AML-193 (cell line): ENCODE measurements at places on chromosomes 7 and 10.

GRCh38 chr7:34849163-34849960 lies 187.9 kb downstream of the DPY19L1 start:
- no peak for DNase-seq

DNA sequence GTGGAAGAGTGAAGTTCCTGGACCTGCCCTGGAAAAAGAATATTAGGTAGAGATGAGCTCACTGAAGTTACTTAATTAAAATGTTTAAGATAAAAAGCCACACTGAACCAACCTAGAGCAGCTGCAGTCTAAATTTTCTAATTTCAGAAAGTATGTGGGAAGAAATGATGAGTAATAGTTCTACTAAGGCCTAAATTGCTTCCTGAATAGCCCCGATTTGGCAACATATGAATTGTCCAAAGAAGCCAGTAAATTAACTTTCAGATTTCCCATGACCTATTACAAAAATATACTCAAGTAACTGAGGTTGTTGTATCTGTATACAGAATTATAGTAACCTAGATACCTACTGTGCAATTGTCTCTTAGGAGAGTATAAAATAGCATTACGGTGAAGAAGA lies 312.6 kb downstream of the IPMK start:
- no peak for DNase-seq

GRCh38 chr10:49738616-49739360 lies 23.3 kb downstream of the OGDHL start:
- DNase-seq = no peak

- no peak for DNase-seq
Observed at GRCh38 chr7:159209429-159209828, 64.8 kb upstream of the VIPR2 start.

DNA sequence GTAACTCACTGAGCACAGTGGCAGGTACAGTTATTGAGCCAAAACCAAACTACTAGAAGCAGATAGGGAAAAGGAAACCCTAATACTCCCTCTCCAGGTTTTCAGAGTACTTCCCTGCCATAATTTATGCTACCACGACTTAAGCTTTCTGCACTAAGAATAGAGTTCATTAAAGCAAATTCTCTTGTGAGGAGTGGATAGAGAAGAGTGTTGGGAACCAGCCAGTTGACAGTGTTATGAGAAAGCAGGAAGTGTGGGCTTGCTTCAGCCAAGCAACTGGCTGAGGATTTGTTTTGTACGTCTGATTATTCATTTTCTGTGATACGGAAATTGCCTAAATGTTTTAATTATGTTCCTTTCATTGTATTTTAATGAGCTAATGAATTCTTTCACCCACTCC lies 280.5 kb downstream of the KIF20B start:
- no peak for DNase-seq

- no peak for DNase-seq
Observed at GRCh38 chr10:17504547-17505245, 50.3 kb upstream of the ST8SIA6 start.

DNA sequence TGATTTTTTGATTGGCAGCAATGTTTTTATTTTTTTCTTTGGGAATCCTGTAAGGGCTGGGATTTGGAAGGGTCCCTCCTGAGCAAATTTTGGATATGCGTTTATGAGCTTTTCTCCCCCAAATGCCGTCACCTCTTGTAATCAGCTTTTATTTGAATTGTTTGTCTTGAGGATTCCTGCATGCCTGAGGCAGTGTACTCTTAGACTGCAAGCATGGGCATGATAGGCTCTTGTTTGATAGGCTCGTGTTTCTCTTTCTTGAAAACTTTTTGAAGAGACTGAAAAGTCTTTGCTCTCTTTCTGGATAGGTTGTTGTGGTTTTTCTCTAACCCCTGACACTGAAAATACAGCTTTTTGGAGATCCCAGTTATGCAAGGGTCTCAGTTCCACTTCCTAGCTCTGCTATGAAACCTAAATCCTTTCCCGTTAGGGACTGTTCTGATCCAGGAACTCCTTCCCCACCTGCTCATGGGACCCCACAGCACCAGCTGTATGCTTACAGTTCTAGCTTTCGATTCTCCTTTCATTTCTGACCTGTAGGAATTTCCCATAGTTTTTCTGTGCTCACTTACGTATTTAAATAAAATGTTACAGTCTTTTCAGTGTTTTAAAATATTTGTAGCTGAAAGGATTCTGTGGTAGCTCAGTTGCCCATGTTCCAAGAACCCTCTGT lies 17.2 kb downstream of the TSPAN13 start:
- no peak for DNase-seq
